ENCODE measurements at places on chromosomes 5 and 9.

- DNase-seq, result no peak
These were observed 101.9 kb downstream of the MTRR start for GRCh38 chr5:7970816-7971215.

- DNase-seq, result no peak
These were observed 306.4 kb upstream of the PANK3 start for GRCh38 chr5:168885324-168886120.

DNA sequence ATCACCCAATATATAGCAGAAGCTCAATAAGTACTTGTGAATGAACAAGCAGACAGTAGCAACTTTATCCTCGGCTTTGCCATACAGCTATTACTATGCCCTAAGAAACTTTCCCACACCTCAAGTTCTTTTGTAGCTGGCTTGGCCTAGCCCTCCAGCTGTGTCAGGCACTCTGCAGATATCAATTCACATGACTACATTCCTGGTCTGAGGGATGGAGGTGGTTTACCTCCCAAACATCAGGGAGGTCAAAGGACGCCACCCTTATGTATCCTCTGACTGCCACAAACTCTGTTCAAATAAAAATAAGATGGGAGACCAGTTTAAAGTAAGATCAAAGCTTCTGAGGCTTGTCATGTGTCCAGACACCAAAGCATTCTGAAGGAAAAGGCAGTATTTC lies 416.3 kb downstream of the PIK3R1 start:
- no peak for DNase-seq

GRCh38 chr9:114691046-114691955 lies 9.3 kb upstream of the TEX48 start:
- no peak for DNase-seq

DNA sequence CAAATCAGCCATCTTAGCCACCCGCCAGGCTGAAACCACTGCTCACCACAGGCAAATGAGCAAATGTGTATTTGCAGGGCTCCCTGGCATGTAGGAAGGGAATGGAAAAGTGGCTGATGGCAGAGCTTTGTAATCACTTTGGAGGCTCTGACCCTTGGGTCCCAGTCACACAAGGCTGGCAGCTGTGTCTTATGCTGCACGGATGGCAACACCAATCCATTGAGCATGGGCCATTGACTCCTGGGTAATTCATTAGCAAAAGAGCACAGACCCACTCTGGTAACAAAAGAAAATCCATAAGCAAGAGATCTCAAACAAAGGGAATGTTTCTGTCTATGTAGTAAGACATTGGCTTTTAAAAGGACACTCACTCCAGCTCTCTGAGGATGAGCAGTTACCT lies 57.6 kb downstream of the SPOCK1 start:
- no peak for DNase-seq

GRCh38 chr9:130173666-130173983 lies 1.4 kb downstream of the NCS1 start:
- no peak for DNase-seq

- DNase-seq, result no peak
These were observed 218.6 kb upstream of the RASEF start for GRCh38 chr9:83281306-83282255.

DNA sequence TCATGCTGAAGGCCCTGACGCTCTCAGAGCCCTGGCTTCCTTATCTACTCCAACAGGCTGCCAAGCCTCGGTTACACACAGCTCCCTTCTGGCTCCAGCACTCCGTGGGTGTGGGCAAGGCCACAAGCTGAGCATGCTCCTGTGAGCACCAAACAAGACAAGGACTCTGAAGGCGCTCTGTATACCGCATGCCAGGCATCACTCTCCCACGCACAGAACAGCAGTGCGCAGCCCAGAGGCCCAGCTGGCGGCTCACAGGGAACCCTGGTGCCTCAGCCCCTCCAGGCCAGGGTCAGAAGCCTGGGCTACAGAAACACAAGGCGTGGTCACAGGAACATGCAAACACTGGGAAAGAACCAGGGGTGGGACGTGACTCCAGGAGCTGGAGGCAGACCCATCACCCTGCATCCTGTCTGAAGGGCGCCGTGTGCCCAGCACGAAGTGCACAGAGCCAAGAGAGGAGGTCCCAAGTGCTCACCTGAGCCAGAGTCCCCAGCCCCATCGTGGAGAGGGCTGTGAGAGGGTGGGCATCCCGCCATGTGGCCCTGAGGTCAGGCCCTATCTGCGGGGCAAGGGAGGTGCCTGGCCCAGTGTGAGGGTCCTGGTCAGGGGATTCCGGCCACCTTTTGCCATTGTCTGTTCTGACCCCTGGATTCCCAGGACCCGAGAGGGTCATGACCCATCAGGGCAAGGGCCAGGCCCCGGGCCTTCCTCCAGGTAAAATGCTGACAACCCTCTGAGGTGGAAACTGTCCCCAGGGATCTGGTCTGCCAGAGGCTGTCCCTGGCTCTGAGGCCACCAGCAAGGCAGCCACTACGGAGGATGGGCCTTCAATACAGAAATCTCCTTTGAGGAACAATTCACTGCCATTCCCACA lies 54.7 kb downstream of the COL23A1 start:
- DNase-seq, result no peak
